ENCODE measurements at places on chromosomes 2 and 18. TPM values are rescaled to one million over a fixed set of nuclear protein-coding genes. Genes with fewer than 3 reads are reported as not detected.

Gene NAT8
- not detected for total RNA-seq

Gene ATG16L1
- 16.0 TPM for total RNA-seq

Gene ASB18
- total RNA-seq: not detected

Gene TDRD15
- total RNA-seq: not detected

Gene POLE4
- 21.1 TPM for total RNA-seq

Data from epithelial cell of alveolus of lung (primary cell).